ENCODE measurements at places on chromosomes 7 and 10. TPM values are rescaled to one million over a fixed set of nuclear protein-coding genes. Genes with fewer than 3 reads are reported as not detected.

DNA sequence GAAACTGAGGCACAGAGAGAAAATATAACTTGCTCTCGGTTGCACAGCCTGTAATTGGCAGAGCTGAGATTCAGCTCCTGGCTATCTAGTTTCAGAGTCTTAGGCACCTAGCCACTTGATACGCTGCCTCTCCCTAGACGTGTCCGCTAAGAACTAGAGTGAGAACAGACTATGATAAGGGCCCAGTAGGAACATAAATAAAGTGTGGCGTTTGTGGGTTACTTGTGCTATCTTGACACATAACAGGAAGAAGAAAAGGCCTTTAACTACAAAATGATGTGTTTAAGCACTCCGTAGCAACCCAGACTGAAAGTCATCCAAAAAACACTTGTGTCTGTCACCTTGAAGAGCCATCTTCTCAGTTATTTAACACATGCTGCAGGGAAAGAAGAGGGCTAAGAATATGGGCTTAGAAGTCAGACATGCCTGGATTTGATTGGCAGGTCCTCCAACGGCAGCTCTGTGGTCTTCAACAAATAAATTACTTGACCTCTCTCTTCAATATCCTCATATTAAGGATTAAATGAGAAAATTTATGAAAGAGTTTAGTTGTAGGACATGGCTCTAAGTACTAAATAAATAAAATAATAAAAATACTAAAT lies 96.2 kb downstream of the SGMS1 start:
- no peak overlapping the region for H3K4me3 ChIP-seq
- H3K27me3 ChIP-seq, result no peaks in the 10 kb centered on the region
- no peak for DNase-seq
- no peak overlapping the region for H3K27ac ChIP-seq

DNA sequence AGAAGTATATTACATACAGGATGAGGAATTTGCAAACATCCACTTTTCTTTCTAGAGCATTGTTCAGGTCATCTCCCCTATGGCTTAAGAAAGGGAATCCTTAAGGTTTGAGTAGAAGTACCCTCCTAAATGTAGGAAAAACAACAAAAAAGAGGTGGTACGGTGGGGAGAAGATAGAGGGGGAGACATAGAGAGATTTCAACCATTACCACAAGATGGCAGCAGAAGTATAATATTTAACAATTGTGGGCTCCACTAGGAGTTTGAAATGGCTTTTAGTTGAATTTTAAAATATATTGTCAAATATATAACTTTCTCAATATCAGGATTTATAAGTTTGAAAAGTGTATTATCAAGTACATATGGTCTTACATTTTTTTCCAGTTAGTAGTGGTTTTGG lies 72.7 kb upstream of the PRKG1 start:
- no peaks in the 10 kb centered on the region for H3K4me1 ChIP-seq
- H3K4me3 ChIP-seq, result no peak overlapping the region
- H3K27me3 ChIP-seq, result peaks cover 9% of the 10 kb centered on the region
- DNase-seq, result no peak
- no peaks in the 10 kb centered on the region for H3K36me3 ChIP-seq

DNA sequence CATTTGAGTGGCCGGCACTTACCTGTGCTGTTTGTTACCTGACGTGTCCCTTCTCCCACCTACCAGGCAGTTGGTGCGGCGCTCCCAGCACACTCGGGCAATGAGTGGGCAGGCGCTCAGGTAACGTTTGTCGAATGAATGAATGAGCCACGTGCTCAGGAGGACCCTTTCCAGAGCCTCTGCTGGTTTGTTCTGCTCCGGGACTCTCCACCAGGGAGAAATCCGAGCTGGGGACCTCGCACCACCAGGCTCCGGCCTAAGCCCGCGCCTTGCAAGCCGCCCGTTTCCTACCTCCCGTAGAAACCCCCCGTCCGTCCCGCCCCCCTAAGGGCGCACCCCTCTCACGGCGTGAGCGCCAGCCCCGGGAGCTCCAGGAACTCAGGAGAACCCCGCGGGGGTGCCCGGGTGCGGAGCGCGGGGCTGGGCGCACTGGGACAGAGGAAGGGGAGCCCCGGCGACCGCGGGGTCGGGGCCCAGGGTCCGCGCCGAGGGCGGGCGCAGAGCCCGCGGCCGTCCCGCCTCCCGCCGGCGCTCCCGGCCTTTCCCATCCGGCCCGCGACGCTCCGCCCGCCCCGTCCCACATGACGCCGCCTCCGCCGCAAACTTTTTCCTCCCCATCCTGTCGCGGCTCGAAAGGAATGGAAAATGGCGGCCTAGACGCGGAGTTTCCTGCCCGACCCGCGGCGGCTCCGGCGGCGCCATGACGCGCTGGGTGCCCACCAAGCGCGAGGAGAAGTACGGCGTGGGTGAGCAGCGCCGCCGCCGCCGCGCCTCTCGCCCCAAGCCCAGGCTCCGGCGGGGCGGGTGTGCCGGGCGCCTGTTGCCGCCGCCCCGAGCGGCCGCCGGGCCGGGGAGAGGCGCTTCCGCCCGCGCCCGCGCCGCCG lies at the start of gene DOCK1:
DOCK1 (plus strand) TSS at position 611 of the 884 bp plus-strand sequence; CDS start at position 701, 90 bp downstream.
- H3K4me3 ChIP-seq, result no peak within 1 kb of the TSS
- peak within 1 kb of the TSS; percentile 59 for H3K27ac ChIP-seq
- H3K36me3 ChIP-seq, result no peaks in the 10 kb centered on the region
- H3K4me1 ChIP-seq, result no peaks in the 10 kb centered on the region
- peak; percentile 56 for DNase-seq

GRCh38 chr10:79137826-79138225 lies 69.1 kb downstream of the ZMIZ1 start:
- peaks cover 46% of the 10 kb centered on the region for H3K4me1 ChIP-seq
- no peak overlapping the region for H3K27ac ChIP-seq
- no peak overlapping the region for H3K4me3 ChIP-seq
- DNase-seq, result no peak
- peaks cover 17% of the 10 kb centered on the region for H3K36me3 ChIP-seq

DNA sequence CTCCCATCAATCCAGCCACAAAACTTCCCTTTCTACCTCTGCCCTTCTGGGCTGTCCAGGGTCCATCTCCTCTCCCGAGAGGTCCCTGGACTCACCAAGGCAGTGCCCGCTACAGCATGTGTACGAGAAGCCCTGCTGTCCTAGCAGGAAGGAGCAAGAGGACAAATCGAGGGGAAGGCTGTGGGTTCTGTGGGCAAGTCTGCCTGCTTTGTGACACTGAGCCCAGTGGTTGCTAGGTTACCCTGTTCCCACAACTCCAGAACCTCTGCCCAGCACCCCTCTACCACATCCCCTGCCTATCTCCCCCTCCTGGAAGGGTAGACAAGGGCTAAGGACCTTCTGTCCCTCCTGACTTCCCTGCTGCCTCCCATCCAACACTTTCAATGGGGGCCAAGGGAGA lies at the start of gene TBATA:
TBATA (minus strand) TSS at position 188 of the 400 bp plus-strand sequence. CDS start 1,998 bp downstream, outside the sequence.
- H3K4me3 ChIP-seq, result no peak within 1 kb of the TSS
- peaks cover 9% of the 10 kb centered on the region for H3K4me1 ChIP-seq
- H3K27ac ChIP-seq, result no peak within 1 kb of the TSS
- peaks cover 4% of the 10 kb centered on the region for H3K27me3 ChIP-seq
- no peak for DNase-seq
- H3K36me3 ChIP-seq, result no peaks in the 10 kb centered on the region

GIMAP1 gene
- total RNA-seq, result 9.7 TPM

CYP3A7 gene
- total RNA-seq, result not detected

GRCh38 chr7:140661124-140661523 lies 11.6 kb upstream of the ADCK2 start:
- H3K4me3 ChIP-seq, result no peak overlapping the region
- no peaks in the 10 kb centered on the region for H3K27me3 ChIP-seq

OSBPL3 gene
- 4.8 TPM for total RNA-seq

- H3K27me3 ChIP-seq, result no peaks in the 10 kb centered on the region
- peak; percentile 91 for DNase-seq
- peak overlapping the region; percentile 54 for H3K27ac ChIP-seq
- peaks cover 26% of the 10 kb centered on the region for H3K4me1 ChIP-seq
- no peaks in the 10 kb centered on the region for H3K36me3 ChIP-seq
Observed at GRCh38 chr7:873367-874002, 2.9 kb upstream of the GET4 start.

DNA sequence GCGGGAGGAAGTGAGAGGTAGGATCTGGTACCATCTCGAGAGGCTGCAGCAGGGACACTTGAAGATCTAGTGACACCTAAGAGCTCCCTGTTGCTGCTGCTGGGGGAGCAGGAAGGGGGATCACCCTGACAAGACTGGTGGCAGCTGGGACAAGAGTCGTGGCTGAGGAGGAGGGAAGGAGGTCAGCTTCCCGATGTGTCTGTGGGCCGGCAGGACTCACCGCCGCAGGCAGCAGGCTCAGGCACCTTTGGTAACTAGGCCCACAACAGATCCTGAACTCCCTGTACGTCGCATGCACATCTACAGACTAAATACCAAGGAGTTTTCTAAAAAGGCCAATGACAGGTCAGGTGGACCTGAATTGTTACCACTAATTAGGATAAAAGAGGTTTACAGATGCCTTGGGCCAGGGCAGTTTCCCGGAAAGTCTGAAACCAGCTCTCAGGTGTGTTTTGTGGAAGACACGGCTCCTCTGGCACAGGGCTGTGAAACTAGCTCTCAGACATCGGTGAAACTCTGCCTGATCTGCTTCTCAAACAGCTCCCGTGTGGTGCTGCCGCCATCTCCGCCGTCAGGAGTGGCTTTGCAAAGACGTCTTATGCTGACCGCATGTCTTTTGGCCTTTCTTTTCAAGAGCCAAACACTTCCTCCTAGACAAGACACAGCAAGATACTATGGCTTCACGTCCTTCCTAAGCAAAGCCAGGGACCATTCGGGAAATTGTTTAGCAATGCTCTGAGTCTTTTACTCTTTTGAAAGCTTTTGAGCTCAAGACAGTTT lies 609.7 kb downstream of the PTPRN2 start:
- no peak for DNase-seq
- no peak overlapping the region for H3K4me3 ChIP-seq
- H3K27ac ChIP-seq, result no peak overlapping the region
- H3K4me1 ChIP-seq, result no peaks in the 10 kb centered on the region
- no peaks in the 10 kb centered on the region for H3K36me3 ChIP-seq

DNA sequence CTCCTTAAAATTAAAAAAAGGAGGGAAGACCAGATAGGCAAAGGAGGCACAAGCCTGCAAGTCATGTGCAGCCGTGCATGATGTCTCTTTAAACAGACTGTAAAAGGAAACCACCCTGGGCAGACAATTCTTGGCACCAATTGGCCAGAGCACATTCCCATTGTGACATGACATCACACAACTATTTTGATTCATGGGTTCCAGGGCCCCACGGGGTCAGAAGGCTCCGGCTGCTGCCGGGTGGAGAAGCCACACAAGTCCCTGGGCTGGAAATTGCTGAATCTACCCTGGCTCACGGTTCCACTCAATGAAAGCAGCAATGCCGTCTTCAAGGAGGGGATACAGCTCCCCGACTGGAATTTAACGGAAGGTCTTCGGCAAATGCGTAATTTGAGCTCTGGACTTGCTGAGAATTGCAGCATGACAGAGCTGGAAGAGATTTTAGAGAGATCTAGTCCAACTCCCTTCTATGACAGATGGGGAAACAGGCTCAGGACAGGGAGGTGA lies 140.5 kb downstream of the PRKAG2 start:
- peak; percentile 84 for DNase-seq
- H3K36me3 ChIP-seq, result no peaks in the 10 kb centered on the region
- H3K4me1 ChIP-seq, result peaks cover 4% of the 10 kb centered on the region
- H3K27ac ChIP-seq, result peak overlapping the region; percentile 81
- no peak overlapping the region for H3K4me3 ChIP-seq
- no peaks in the 10 kb centered on the region for H3K27me3 ChIP-seq

DNA sequence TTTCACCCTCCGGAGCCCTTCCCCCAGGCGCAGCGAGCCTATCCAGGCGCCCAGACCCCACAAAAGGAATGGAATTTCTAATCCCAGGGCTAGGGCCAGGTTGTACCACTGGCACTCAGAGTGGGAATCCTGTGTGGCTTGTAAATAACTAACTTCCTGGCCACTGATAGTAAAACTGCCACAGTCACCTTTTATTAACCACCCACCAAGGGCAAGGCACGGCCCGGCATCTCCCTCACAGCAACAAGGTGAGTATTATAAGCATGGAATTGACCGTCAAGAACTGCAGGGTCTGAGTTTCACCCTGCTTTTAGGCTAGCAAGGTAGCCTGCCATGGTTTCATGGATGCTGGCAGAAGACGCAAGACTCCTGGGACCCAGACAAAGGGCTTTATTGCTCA lies 51.1 kb downstream of the SPOCK2 start:
- no peaks in the 10 kb centered on the region for H3K27me3 ChIP-seq
- H3K27ac ChIP-seq, result no peak overlapping the region
- no peak overlapping the region for H3K4me3 ChIP-seq
- peaks cover 11% of the 10 kb centered on the region for H3K4me1 ChIP-seq
- no peaks in the 10 kb centered on the region for H3K36me3 ChIP-seq

- no peak overlapping the region for H3K4me3 ChIP-seq
- no peaks in the 10 kb centered on the region for H3K36me3 ChIP-seq
- no peak for DNase-seq
- H3K27me3 ChIP-seq, result no peaks in the 10 kb centered on the region
- no peak overlapping the region for H3K27ac ChIP-seq
Observed at GRCh38 chr7:44162179-44162578, 21.0 kb upstream of the MYL7 start.

DNA sequence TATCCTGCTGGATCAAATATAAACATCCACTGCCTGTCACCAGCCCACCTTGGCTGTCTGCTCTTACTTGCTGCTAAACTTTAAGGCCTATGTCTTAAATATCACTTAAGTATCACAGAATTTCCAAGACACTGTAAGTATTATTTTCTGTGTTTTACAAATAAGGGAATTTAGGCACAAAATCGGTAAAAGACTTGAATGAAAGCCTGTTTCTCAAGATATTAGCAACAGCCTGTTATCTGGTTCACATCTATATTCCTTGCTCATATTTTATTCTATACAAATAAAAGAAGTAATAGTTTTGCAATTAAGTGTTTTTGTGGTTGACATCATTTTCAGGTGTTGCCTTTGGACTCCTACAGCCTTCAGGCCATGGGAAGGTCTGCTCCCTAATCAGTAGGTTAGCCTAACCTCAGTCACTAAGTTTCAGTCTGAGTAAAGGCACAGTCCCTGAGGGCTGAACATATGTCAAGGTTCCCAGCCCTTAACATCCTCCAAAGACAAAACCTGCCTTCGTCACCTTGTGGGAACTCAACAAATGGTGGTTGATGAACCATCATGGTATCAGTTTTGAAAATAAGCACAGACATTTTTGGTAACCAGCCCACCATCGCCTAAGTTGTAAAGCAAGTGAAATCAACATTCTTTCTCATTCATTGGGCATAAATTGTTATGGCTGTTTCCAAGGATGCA lies 127.1 kb downstream of the CREB5 start:
- H3K4me1 ChIP-seq, result no peaks in the 10 kb centered on the region
- DNase-seq, result no peak
- no peak overlapping the region for H3K4me3 ChIP-seq
- H3K36me3 ChIP-seq, result no peaks in the 10 kb centered on the region
- H3K27me3 ChIP-seq, result peaks cover 9% of the 10 kb centered on the region

- H3K4me1 ChIP-seq, result no peaks in the 10 kb centered on the region
- H3K36me3 ChIP-seq, result no peaks in the 10 kb centered on the region
Observed at GRCh38 chr7:103445228-103446048, 569 bp downstream of the SLC26A5 start.

TRIM56 gene
- total RNA-seq, result 10.6 TPM

SVOPL gene
- 1.4 TPM for total RNA-seq

GRCh38 chr10:23467012-23467411 lies 28.1 kb downstream of the OTUD1 start:
- H3K4me1 ChIP-seq, result no peaks in the 10 kb centered on the region
- no peak for DNase-seq
- no peak overlapping the region for H3K27ac ChIP-seq

Measured in adrenal gland (tissue), 19 donors.